ENCODE measurements at places on chromosomes 3 and 15.

DNA sequence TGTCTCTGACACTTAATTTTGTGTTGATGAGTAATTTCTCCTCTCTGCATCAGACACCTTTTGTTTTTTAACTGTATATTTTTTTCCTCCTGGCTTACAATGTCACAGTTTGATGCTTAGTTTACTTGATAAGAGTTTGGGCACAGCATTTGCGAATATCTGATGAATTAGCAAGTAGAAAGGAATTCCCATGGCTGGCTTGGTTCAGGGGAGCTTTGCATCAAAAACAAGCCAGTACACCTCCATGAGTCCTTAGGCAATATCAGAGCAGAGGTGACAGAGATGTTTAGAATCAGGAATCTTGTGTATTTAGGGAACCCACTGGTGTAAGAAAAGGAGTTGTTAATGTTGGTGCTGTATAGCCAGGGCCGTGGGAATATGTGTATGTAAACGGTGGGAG, 9.3 kb downstream of the ARHGEF26 start:
- no peak for DNase-seq

DNA sequence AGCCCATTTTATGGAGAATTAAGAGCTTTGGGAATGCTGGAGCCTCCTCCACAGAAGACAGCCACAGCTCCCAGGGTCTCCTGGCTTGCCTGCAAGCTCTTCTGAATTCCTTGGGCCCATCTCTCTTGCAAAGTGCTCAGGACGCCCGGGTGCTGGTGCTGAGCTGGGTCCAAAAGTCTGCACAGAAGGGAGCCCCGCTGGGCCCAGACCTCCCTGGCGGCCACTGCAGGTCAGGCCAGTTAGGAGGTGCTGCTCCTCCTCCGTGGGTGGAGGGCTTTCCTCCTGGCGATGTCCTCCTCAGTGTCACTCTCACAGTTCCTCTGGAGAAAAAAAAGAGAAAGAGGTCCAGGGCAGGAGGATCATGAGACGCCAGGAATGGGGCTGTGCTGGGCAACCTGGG, 74.5 kb upstream of the HERC1 start:
- DNase-seq = no peak

DNA sequence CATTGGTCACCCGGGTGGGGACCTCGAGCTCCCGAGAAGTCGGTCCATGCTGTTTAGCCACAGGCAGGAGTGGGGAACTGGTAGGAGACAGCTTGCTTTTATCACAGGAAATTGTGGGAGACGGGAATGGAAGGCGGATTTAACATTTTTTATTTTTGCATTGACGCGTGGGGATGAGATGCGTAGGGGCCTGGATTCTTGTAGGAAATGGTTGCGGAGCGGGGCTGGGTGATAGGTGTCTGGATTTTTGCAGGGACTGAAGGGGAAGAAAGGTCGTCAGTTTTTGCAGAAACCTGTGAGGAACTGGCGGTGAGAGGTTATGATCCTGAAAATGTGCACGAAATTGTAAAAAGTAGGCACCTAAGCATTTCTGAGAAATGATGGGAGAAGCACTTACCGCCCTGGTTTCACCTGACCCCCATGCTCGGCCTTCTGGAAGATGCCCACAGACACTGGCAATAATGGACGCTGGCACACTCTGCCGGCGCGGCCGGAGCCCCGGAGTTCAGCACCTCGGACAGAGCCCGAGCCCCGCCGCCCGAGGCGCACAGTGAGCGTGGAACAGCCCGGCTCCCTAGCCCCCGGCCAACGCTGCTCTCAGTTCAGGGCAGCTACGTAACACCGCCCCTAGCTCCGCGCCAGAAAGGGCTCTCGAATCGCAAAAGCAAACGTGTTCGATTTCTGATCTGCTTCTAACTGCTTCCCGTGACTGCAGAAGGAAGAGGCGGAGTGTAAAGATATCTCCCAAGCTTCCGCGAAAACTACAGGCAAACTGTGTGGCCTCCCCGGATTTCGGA, 928 bp downstream of the ANKRD34C start:
- DNase-seq = peak; percentile 38

DNA sequence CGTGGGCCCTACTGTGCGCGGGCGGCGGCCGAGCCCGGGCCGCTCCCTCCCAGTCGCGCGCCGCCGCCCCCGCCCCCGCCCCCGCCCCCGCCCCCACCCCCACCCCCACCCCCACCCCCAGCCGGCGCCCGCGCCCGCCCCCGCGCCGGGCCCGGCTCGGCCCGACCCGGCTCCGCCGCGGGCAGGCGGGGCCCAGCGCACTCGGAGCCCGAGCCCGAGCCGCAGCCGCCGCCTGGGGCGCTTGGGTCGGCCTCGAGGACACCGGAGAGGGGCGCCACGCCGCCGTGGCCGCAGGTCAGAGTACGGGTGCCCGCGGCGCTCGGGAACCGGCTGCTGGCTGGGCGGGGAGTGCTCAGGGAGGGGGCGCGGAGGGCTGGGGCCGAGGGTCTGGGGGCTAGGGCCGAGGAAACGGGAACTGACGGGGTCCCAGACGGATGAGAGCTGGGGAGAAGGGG, 1.1 kb upstream of the PPARG start:
- DNase-seq = peak; percentile 22

DNA sequence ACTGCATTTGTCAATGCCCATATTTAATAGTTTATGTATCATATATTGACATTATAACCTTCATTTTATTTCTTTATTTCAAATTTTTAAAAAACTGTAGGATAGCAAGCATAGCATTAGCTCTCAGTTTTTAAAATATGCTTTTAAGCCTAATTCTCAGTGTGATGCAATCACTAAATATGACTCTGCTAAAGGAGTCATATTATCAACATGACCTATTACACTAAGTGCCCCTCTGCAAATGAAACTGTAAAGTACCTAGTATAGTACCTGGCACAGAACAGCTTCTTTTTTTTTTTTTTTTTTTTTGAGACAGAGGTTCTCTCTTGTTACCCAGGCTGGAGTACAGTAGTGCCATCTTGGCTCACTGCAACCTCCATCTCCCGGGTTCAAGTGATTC, 179.4 kb upstream of the CGNL1 start:
- DNase-seq = no peak

GRCh38 chr15:77393471-77393840, 26.4 kb downstream of the PEAK1 start:
- no peak for DNase-seq

DNA sequence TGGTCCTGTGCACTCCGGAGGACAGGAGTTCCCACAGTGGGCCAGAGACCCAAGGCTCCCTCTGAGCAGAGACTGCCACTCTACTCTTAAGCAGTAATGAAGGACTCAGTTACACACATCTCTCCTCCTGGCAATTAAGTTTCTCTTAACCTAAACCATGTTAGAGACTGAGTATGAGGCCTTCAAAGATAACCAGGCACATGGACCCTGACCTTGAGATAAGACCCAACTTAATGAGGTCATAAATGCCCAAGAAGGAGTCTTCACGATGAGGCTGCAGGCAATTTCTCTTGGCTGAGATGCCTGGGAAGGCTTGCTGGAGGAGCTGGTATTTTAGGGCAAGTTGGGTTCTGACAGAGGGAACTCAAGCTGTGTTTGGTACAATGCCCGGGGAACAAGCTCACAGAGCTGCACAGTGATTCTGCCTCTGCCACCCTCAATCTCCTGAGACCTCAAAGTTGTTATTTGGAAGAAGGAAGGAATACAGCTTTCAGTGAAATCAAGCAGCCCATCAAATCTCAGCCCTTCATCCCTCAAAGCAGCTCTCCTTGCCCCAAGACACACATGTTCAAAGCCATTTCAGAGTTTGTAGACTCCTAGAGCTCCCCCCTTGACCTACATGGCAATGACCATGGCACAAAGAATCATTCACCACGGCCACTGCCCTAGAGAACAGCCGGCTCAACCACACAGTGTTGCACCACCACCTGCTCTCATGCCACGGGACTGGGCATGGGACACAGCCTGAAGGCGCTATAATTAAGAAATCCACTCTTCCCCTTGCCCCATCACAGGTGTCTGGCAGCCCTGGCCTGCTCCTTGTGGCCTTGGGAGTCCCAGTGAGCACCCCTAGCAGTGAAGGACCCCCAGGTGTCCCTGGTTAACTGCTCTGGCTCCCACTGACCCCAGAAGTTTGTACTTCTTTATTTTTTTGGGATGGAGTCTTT, 7.1 kb downstream of the RMDN3 start:
- DNase-seq = no peak

DNA sequence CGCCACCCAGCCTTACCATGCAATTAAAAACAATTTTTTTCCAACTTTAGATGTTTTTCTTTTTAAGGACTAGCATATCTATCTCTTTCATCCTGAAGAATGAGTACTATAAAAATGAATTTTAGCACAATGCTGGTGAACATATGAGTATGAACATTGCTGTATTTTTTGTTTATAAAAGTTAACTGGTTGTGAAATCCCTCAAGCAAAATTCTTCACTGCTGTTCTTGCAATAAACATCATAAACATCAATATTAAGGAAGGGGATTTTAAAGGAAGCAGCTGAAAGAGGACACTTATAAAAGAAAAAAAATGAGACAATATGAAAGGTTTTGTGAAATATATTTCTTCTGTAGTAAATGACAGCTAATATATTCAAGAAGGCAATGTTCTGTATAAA, 3.0 kb downstream of the PLSCR4 start:
- DNase-seq = no peak

GRCh38 chr15:43524254-43524845, 6.9 kb downstream of the MAP1A start:
- no peak for DNase-seq

DNA sequence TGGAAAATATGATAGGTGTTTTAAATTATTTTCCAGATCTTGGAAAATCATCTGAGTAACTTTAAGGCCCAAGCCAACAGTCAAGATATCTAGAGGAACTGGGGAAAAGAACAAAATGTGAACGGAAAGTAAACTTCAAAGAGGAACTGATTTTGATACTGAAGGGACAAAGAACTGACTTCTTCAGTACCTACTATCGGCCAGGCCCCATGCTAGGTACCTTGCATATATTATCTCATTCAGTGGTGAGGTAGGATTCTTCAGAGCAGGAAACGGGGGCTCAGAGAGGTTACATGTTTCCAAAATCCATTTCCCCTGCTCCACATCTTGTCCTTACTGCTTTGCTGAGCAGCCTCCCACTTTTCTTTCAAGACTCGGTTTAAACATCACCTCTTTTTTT, 9.8 kb upstream of the ZNF710 start:
- DNase-seq = no peak

DNA sequence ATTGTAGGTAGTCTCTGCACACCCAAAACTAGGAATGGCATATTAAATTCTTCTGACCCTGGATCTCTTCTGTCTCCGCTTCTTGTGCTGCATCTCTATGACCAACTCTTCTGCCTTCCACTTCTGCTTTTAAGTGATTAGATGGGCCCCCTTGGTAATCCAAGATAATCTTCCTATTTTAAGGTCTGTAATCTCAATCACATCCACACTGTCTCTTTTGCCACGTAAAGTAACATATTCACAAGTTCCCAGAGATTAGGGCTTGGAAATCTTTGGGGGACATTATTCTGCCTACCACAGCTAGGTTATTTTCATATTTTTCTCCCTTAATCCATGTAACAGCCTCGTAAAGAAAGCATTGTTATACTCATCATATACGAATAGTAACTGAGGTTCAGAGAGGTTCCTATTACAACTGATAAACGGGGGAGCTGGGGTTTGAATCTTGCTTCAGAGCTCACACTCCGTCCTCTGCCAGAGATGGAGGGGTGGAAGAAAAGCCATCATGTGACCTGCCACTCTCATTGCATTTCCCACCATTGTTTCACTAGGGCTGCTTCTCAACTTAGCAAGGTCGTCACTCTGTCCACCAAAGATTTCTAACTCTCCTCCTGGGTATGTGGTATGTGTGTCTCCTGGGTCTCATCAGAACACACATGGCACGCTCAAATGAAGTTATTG, 6.6 kb upstream of the CD47 start:
- DNase-seq = no peak

- DNase-seq = peak; percentile 79
Measured at GRCh38 chr3:58332575-58333188, at the start of gene PXK. Gene PXK, plus strand, starts transcription at chr3:58332892. Its CDS starts 97 bp downstream, at chr3:58332989.

GRCh38 chr3:23594894-23595670, 210.7 kb upstream of the UBE2E1 start:
- no peak for DNase-seq

DNA sequence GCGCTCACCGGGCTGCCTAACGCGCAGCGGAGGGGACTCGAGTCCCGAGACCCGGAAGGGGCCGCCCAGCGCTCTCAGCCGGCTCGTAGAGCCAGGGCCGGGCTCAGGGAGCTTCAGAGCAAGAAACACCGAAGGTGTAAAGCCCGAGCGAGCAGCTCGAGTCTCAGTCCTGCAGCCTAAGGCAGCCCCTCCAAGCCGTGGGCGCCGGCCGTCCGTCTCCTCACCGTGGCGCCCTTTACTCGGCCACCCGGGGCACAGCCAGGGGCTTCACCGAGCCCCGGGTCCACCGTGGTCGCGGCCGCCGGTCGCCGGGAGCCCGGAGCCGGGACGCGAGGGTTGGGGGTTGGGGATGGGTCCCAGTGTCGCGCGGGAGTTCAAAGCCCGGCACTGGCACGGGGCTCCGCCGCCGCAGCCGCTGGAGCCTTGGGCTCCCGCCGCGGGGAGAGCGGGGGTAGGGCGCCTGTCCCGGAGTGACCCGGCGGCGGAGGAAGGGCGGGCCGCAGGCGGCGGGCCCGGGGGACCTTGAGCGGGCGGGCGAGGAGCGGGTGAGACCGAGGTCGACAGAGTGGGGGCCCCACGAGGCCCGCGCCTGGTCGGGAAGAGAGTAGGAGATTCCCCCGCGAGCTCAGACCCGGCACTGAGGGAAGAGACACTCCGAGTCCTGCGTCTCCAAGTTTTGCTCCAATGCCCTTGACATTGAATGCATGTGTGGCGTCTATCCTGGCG, 26.9 kb upstream of the THRB start:
- DNase-seq = peak; percentile 62

DNA sequence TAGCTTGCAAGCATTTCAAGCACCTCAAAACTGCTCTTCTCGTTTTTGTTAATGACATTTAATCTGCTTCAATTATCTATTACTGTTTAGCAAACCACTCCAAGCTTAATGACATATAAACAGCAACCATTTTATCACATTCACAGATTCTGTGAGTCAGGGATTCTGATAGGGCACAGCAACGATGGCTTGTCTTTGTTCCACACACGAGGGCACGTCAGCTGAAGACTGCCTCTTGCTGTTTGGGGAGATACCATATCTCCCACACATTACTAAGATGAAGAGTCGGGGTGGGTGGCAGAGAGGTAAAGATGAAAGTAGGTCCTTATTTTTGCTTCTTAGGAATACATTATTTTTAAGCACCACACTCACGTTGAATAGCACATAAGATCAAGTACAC, 19.3 kb downstream of the CPOX start:
- DNase-seq = no peak

GRCh38 chr3:175150812-175151401, 291.8 kb downstream of the NAALADL2 start:
- DNase-seq = no peak

DNA sequence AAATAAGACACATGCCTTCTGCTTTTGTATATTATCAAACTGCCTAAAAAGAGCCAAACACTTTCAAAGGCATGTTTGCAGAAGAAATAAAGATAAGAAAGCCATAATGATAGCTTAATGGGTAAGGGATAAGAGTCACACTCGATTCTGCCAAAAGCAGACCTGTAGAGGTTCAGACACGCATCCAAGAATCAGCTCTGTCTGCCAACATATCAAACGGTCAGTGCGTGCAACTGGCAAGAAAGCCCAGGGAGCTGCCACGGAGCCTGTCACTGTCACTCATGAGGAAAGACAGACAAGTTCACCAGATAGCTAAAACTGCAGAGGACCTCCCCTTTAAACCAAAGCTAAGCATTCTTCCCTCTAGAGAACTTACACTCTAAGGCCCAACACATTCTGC, 23.2 kb downstream of the DCP1A start:
- no peak for DNase-seq
